Stimulated activated CD4-positive, alpha-beta T cell treated with anti-CD3 and anti-CD28 coated beads, Interleukin-15, amount 100 ng/mL, for 1 hour (primary cell): ENCODE measurements at places on chromosomes 7 and 10.

- DNase-seq = no peak
Measured at GRCh38 chr7:18475488-18475887, 20.1 kb upstream of the HDAC9 start.

DNA sequence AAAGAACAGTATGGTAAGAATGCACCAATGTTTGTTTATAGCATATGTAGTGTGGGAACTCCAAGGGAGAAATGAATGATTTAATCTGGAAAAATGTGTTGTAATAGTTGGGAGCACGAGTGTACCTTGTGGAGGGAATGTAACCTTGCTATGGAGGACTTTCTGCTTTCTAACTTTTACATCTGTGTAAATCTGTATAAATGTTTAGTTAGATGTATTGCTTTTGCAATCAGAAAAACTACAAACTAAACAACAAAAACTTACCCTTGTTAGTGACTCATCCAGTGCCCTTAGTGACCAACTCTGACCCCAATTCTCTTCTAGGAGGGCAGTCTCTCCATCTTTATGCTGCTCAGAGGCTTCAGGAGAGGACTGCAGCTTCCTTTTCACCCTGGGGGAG, 89.3 kb downstream of the CCNY start:
- no peak for DNase-seq

- DNase-seq = no peak
Measured at GRCh38 chr7:101729241-101729883, 88.1 kb upstream of the CUX1 start.

- DNase-seq = no peak
Measured at GRCh38 chr7:3301831-3302618, 973 bp downstream of the SDK1 start.

GRCh38 chr7:116918704-116919103, 34.6 kb upstream of the ST7 start:
- no peak for DNase-seq

GRCh38 chr7:114789161-114789560, 132.7 kb upstream of the MDFIC start:
- no peak for DNase-seq

GRCh38 chr7:19470031-19470430, 238.8 kb downstream of the POLR1F start:
- DNase-seq = no peak

DNA sequence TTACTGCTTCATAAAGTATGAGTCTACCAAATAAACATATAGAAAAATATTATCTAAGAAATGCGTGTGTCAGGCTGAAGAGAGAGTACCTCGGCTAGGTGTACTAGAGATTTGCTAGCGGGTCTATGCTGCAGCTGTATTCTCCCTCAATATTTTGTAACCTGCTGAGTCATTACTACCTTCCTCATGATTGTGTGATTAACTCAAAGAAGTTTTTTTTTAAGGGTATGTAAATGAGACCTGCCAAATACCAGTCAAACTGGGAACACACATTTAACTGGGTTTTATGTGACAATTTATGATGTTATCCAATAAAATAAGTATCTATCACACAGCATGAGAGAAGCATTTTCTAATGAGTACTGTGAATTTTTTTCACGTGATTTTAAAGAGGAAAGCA, 180.4 kb downstream of the RNF133 start:
- no peak for DNase-seq

GRCh38 chr7:5429857-5430611, 6.4 kb upstream of the TNRC18 start:
- no peak for DNase-seq

DNA sequence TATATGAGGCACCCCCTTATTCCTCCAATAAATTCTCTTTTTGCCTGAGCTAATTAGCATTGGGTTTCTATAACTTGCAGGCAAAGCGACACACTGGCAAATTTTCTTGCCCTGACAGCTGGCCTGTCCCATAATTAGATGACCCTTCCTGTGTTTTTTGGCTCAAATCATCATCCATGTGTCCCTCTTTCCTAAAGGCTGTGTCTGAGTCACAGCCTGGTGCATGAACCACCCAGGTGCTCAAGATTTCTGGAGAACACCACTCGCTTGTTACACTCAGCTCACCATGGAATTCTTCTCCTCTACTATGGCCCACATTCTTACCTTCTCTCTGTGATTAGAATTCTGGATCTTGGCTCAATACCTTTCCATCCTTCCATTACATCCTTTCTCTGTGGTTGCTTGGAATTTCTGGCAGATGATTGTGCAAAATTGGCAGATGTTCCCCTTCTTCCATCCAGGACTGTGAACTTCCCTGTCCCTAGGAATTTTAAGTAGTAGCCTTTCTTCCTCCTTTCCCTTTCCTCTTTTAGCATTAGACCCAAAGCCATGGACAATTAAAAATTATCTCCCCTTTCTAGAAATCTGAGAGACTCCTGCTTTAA, 116.0 kb upstream of the ANKRD1 start:
- DNase-seq = no peak

- DNase-seq = no peak
Measured at GRCh38 chr7:85573844-85574243, 387.0 kb upstream of the SEMA3D start.

DNA sequence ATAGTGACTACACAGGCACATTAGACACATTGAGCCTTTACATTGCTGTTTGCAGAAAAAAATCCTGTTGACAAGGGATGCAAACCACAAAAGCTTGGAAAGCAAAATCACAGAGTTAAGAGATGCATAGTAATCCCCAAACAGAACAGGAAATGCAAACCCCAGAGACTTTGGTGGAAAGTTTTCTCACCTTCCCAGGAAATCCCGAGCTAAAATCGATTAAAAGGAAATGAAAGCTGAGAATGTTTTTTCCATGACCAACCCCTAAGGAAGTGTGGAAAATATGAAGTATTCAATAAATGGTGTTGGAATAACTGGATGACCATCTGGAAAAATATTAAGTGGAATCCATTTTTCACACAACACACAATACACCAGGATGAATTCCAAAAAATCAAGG, 598.7 kb downstream of the GRID1 start:
- no peak for DNase-seq

DNA sequence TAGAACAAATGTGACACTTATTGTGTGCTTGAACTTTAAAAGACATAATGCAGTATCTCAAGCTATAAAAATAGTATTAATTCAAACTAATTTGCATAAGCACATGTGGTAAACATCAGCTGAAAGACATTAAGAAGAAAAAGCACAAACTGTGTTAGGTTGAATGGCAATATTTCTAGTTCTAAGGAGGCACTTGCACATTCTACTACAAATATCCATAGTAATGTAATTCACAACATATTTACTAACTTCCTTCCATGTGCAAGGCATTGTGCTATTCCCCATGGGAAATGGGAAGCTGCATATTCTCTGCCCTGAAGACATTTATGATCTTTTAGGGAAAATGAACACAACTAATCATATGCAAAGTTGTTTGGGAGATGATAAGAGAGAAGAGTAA, 80.2 kb upstream of the SLC13A1 start:
- DNase-seq = no peak

- no peak for DNase-seq
Measured at GRCh38 chr10:80964955-80965614, 427.4 kb downstream of the SH2D4B start.
